Urothelium cell line (cell line): ENCODE measurements at places on chromosomes 4 and X.

DNA sequence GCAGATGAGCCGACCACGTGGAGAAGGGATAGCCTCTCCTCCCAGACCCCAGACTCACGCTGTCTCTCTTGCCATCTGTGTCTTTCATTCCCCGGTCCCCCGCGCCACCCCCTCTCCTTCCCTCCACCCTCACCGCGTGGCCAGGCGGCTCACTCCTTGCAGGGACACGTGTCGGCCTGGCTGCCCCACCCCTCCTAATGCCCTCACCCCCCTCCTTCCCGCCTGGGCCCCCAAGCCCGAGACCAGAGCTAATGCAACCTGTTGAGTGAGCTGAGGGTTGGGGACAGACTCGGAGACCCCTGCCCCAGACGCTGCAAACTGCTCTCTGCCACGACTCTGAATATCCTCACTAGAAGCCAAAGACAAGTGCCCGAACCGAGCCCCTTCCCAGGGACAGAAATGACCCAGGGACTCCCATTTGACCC lies 1.8 kb downstream of the SLC38A5 start:
- DNase-seq = no peak

- no peak for DNase-seq
Observed at GRCh38 chrX:10741550-10741949, 121.2 kb upstream of the MID1 start.

DNA sequence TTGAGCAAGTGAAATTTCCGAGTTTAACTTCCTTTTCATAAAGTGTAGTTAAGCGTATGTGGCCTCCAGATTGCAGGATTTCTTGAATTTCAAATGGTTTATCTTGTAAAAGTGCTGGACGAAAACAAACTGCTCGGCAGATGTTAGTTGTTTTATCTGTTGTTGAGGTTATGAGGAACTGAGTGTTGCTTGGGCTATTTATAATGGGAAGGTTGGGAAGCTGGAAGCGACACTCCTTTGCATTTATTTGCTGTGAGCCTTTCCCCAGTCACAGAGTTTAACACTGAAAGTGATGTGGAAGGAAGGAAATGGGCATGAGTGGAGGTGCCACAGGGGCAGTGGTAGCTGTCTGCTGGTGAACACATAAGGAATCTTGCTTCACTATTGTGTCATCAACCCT lies 284.9 kb downstream of the PCDH7 start:
- DNase-seq = no peak

GRCh38 chr4:24240655-24241054 lies 343.7 kb downstream of the DHX15 start:
- DNase-seq = no peak

DNA sequence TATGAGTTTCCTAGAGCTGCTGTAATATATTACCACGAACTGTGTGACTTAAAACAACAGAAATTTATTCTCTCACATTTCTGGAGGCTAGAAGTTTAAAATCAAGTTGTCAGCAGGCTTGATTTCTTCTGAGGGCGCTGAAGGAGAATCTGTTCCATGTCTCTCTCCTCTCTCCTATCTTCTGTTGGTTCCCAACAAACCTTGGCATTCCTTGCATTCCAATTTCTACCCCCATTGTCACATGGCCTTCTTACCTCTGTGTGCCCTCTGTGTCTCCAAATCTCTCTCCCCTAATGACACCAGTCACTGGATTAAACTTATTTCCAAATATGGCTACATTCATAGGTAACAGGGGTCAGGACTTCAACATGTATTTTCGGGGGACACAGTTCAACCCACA lies 672.7 kb downstream of the RPA4 start:
- no peak for DNase-seq

DNA sequence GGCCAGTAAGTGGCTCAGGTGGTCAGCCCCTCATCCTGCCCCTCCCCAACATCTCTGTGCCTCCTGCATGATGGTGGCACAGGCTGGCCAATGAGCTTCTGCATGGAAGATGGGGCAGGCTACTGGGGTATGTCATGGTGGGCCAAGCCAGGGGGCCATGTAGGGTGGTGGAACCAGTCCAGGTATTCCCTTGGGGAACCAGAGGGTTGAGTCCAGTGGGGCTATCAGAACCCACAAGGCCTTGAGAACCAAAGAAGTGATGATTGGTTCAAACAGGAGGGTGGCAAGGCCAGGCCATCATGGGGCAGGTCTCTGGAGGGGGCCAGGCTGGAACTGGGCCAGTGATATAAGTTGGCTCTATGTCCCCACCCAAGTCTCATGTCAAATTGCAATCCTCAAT lies 18.8 kb upstream of the PPP2R2C start:
- no peak for DNase-seq

- DNase-seq = no peak
Observed at GRCh38 chr4:123234955-123235354, 161.6 kb upstream of the SPRY1 start.

DNA sequence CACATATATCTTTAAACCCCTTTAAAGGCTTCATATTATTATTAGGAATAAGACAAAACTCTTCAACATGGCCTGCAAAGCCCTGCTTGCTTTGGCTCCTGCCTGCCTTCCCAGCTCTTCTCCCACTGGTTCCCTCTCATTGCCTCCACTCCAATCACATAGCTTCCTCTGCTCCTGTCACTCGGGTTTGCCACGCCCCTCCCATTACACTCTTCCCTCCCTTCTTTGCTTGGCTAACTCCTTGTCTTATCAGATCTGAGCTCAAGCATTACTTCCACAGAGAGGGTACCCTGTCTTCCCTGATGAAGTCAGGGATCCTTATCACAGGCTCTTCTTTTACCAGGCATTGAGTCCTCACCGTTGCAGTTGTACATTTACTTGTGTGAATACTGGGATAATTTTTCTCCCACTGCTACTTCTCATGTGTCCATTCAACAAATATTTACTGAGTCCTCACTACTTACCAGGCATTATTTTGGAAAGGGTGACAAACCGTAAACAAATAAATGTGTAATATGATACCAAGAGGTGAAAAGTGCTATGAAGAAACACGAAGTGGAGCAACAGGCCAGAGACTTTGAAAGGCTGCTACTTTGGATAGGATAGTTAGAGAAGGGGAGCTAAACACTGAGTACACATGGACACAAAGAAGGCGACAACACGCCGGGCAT lies 3.2 kb upstream of the VGLL1 start:
- no peak for DNase-seq

- DNase-seq = no peak
Observed at GRCh38 chrX:123603491-123603890, 129.4 kb downstream of the THOC2 start.

GRCh38 chr4:86594559-86595425 lies 677 bp downstream of the PTPN13 start:
- DNase-seq = peak; percentile 49

- no peak for DNase-seq
Observed at GRCh38 chr4:178347111-178347510, 904.9 kb upstream of the AGA start.

DNA sequence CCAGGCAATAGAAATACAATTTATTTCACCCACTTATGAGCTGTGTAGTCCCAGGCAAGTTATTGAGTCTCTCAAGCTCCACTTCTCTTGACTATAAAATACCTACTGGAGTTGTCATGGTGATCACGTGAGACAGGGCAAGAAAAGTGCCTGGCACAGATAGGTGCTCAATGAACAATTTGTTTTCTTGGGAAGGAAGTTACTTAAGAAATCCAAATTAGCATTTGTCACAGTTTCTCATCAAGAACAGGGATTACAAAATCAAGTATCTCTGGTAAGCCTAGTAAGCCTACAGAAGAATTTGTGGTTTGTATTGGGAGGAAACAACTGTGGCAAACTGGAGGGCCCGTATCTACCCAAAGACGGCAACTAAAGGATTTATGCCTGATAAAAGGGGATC lies 37.5 kb upstream of the RASGEF1B start:
- no peak for DNase-seq

GRCh38 chrX:49029876-49030275 lies 13.3 kb downstream of the TFE3 start:
- DNase-seq = no peak

DNA sequence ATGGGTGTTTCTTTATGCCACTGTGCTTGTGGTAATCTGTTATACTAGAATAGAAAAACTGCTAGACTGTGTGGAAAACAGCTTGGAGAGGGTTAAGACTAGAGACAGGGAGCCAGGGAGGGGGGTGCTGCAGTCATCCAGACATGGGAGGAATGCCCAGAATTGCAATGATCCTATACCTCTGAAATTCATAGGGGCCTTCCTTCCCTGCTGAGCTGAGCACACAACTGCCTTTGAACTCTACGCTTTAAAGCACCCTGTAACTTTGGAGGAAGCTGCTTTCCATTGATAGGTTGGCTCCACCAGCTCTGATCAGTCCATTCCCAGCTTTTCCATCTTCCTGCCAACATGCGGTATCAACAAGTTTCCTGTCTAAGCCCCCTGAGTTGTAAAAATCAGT lies 155.9 kb upstream of the RASGEF1B start:
- DNase-seq = no peak

DNA sequence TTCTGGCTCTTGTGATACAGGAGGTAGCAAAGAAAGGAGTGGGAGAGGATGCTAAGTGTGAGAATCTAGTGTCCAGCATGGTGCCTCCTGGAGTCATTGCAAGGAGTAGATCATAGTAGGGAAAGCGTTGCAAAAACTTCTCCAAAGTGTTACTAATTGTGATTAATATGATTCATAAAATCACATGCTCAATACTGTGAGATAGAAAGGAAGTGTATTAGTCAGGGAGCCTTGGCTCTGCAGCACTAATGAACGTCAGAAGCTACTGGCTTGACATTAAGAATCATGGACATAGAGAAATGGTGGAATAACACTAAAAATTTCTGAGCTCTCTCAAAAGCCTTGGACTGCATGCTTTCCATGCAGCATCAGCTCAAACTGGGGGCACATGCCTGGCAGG lies 299.1 kb downstream of the EVC2 start:
- DNase-seq = no peak

GRCh38 chr4:13112030-13112429 lies 372.1 kb downstream of the RAB28 start:
- no peak for DNase-seq

GRCh38 chr4:107148904-107149303 lies 112.8 kb upstream of the DKK2 start:
- no peak for DNase-seq

- no peak for DNase-seq
Observed at GRCh38 chr4:147788791-147789190, 56.9 kb downstream of the ARHGAP10 start.

- DNase-seq = no peak
Observed at GRCh38 chr4:15551740-15552446, 82.2 kb downstream of the CC2D2A start.

DNA sequence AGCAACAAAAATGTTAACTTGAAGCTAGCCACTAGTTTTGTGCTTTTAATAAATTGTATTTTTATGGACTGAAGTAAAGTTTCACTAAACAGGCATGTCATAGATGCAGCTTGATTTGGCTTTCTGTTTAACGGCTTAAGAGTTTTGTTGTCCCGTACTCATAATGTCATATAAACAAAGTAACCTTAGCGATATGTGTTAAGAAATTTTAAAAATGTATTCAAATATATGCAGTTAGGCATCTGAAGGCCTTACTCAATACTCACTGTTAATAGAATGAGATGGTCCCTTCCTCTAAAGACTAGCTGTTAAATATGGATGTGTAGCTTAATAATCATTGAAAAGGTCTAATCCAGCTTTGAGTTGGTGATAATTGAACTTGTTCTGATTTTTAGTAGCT lies 1.0 kb upstream of the SCLT1 start:
- no peak for DNase-seq

- DNase-seq = no peak
Observed at GRCh38 chr4:99642725-99643489, 14.7 kb downstream of the C4orf54 start.

- no peak for DNase-seq
Observed at GRCh38 chrX:10157543-10157942, 768 bp downstream of the CLCN4 start.

DNA sequence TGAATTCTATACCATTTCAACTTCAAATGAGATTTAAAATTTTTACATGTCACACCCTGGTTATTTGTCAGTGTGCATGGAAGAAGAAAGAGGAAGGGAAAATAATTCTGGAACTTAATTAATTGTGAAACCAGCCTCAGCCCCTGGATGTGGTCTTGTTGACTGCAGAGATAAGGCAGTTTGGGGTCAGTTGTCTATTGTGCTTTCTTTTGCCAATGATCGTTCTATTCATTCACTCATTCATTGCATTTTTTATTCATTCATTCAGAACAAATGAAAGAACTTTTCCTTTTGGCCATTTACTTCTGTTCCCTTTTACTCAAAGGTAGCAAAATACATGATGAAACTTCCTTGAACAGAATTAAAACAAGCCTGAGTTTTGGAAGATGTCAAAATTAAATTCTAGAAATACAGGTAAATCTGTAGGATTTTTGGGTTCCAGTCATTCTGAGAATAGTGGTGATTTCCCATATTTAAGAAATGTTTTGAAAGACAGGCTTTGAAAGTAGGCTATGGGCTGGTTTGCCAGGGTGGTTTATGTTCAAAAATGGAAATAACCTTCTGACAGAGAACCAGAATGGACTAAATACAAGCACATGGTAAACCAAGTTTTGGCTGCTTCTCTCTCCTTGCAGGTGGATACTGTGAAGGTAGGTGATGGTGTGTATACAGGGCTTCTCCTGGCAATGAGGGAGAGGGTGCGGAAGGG lies 35.7 kb downstream of the PARM1 start:
- no peak for DNase-seq

GRCh38 chr4:167238226-167238625 lies 3.9 kb upstream of the SPOCK3 start:
- DNase-seq = no peak

- DNase-seq = no peak
Observed at GRCh38 chrX:68914479-68914946, 85.7 kb downstream of the EFNB1 start.

GRCh38 chrX:44068043-44068442 lies 94.9 kb upstream of the NDP start:
- no peak for DNase-seq

GRCh38 chr4:20050768-20051167 lies 200.9 kb upstream of the SLIT2 start:
- no peak for DNase-seq

- DNase-seq = no peak
Observed at GRCh38 chr4:7785017-7785416, 154.6 kb downstream of the AFAP1 start.

- DNase-seq = no peak
Observed at GRCh38 chrX:52867610-52868348, at the start of gene XAGE3. XAGE3 (minus strand) TSS chrX:52868083; CDS start chrX:52867133, 950 bp downstream.

DNA sequence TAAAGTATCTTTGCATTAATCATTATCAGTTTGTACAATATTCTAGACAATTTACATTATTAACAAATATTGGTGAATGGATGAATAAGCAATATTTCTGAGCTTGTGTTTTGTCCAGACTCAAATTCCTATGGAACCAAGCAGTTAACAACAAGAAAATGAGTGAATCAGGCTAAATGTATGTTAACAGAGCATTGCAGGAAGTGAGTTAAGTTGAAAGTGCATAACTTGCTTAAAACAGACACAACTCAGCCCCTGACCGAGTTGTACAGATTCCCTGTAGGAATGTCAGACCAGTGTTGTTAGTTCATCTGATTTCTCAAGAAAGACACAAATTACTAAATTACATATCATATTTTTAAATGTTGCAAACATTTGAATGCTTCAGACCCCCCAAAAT lies 23.7 kb upstream of the CSN1S1 start:
- no peak for DNase-seq
